HTR-8/SVneo (cell line): ENCODE measurements at places on chromosomes 2 and 18.

DNA sequence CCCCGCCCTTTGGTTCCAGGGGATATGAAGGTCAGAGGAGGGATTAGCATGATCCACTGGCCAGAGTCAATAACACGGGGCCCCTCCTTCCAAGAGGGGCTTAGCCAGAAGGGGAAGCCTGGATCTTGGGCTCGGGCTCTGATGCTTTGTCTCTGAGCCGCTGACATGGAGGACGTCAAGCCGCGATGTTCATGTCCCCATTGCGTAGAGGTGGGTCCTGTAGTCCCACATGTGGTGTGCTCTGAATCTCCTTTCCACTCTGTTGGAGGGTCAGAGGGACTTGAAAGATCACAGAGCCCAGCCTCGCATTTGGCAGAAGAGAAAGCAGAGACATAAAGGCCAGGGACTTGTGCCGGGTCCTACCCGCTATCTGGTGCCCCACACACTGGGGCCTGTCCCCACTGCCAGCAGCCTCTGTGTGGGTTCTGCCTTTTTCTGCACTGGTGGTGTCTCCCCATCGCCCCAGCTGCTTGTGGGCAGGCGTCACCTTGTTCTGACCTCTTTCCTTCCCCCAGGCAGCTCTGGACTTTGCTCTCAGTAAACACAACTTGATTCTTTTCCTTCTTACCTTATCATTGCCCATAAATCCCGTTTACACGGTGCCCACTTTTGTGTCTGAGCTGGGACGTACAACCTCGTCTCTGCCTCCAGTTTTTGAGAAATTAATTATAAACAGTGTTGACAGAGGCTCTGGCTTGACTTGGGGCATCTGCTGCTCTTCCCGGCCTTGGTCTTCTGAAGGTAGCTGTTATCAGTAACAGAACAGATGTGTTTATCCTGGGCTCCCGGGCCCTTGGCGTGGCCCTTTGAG is 48.8 kb downstream of the SH3BP4 start:
- no peak for DNase-seq

DNA sequence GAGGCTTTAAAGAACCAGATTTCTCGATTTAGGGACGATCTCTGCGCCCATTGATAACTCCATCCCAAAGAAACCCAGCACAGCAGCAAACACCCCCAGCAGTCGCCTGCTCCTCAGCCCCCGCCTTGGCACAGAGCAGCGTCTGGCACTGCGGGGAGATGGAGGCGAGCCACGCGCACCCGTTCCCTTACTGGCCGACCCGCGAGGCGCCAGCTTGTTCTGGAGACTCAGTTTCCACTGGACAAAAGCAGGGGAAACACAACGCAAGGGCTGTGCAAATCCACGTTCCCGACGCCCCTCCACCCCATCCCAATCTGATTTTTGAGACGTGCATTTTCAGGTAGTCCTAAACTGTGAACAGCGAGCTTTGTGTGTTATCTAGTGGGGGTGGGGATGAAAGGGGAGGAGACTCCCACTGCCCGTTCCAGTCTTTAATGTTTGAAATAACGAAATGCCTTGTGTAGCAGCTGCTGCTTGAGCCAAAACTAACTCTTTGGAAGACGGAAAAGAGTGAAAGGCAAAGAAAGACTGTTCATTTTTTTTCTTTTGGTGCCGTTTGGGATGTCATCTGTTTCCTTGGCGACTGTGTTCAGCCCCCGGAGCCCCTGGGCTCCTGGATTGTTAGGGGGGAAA is 143.2 kb downstream of the MEIS1 start:
- DNase-seq = no peak

GRCh38 chr2:100275200-100275589 is 47.1 kb downstream of the LONRF2 start:
- no peak for DNase-seq

DNA sequence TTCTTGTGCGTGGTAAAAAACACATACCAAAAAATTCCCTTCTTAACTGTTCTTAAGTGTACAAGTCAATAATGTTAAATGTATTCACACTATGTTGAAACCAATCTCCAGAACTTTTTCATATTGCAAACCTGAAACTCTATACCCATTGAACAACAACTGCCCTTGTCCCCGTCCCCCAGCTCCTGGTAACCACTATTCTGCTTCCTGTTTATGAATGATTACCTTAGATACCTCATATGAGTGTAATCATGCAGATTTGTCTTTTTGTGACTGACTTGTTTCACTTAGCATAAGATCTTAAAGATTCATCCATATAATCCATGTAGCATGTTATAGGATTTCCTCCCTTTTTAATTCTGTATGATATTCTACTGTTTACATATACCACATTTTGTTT is 59.9 kb downstream of the NAT8 start:
- no peak for DNase-seq

DNA sequence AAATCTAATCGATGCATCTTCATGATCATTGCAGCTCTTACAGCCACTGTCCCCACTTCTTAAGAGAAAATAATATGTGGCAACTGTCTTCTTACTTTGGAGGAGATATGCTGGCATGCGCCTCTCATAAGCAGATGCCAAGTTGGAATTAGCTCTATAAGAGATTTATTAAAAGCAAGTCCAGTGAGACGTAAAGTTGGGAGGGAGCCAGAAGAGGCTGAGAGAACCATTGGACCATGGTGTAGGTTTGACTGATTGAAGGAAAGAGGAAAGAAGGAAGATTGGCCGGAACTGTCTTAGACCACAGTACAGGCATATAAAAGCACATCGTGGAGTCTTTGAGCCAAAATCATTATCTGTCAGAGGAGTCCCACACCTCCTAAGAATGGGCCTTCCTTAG is 265.7 kb upstream of the ZC3H15 start:
- DNase-seq = no peak

- DNase-seq = no peak
These were observed 18.7 kb downstream of the MERTK start for GRCh38 chr2:111917106-111917505.

- no peak for DNase-seq
These were observed 38.6 kb downstream of the CYP1B1 start for GRCh38 chr2:38037325-38037724.

DNA sequence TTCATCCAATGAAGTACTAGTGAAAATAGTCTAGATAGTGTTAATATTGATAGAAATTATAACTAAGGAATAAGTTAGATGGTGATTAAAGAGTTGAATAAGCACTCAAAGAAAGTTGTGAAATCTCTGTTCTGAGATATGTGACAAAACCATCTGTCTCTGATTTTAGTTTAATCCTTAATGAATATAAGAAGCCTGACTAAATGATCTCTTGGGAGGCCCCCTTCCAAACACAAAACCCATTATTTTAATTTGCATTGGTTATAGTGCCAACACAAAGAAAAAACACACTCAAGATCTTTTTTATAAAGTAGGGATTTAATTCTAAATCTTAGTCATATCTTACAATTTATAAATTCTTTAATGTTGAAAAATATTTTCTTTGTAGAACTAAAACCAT is 34.0 kb downstream of the SCN2A start:
- no peak for DNase-seq

GRCh38 chr2:126644630-126645191 is 11.2 kb upstream of the GYPC start:
- no peak for DNase-seq

DNA sequence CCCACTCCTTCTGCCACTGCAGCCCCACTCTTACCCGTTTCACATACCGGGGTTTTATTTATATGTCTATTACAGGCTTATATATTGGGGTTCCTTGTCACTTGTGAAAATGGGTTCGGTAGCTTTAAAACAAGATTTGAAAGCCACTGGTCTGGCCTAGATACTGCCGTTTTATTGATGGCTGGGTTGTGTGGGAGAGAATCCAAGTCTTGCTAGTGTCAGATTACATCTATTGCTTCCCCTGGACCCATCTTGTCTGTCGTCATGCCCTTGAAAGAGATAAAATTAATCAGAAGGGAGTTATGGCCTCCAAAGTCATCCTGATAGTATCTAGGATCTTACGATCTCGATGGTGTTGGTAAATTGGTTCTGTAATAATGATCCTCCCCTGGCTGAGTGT is 79.4 kb downstream of the EIPR1 start:
- DNase-seq = no peak

GRCh38 chr2:23753291-23754010 is 173.5 kb downstream of the ATAD2B start:
- DNase-seq = no peak

DNA sequence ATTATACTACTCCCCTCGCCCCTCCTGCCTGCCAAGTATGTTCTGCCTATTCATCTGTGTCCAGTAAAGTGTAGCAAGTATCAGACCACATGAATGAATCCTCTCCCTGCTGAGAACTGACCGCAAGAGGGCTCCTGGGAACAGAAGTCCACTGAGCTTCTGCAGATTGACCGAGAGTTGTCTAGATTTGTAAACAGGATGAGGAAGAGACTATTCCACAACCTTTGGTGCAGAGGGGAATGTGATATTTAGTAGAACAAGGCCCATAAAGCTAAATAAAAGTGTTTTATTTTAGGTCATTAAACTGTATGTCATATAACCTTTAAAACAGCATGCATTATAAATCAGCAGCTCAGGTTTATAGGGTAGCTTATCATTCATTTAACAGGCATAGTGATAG is 377.0 kb downstream of the DCC start:
- DNase-seq = no peak
